ENCODE measurements at places on chromosomes 7 and 10.

DNA sequence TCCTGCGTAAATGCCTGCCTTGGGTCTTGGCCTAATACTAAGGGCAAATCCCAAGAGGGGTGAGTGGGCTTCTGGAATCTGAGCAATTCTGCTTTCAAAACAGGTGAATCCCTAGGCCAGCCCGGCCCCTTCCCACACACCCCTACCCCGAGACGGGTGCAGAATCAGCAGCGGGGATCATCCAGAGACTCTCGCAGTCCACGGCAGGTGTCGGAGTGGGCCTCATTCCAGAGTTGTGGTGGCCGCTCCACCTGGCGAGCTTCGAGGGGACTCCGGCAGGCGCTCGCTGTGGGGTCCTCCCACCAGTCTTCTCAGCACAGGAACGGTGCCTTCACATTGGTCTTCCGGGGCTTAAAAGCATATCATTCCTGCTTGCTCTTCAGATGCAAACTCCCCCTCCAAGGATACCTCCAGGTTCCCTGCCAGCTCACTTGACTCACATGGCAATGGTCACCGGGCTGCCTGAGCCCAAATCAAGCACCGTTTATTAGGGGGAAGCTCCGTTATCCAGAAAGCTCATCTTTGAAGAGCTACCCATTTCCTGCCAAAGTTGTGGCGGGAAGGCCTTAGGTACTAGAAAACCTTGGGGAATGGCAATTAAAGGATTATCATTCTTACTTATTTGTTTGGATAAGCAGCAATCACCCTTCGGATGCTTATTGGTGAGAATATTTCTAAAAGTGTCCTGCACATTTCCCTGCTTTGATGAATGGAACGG is 67.6 kb downstream of the PRKAG2 start:
- no peak for DNase-seq

DNA sequence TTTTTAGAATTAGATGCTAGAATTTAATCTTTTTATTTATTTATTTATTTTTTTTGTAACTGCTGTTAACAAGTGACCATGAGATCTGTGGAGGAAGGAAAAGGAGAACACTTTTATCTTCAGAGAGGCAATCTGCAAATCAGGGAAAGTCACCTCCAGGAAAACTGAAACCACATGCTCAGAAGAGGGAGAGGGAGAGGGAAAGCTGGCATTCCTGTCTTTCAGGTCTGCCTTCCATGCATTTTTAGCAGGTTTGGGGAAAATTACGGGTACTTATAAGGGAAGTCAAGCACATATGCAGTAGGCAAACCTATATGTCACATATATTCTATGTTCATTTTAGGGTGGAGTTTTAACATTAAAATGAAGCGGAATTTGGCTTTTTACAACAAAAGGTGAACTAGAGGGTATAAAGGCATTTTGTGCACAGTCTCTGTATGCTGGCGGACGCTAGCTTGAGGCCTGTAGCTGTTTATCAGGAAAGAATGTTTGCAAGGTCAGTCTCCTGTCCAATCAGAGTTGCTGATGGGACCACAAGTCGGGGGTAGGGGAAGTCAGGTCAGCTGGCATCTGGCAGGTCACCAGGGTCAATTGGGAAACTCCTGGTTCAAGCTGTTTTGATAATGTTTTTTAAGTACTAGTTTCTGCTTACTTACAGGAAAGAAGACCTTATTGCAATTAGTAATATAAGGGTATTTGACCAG is 333.5 kb downstream of the GPR158 start:
- DNase-seq: no peak

DNA sequence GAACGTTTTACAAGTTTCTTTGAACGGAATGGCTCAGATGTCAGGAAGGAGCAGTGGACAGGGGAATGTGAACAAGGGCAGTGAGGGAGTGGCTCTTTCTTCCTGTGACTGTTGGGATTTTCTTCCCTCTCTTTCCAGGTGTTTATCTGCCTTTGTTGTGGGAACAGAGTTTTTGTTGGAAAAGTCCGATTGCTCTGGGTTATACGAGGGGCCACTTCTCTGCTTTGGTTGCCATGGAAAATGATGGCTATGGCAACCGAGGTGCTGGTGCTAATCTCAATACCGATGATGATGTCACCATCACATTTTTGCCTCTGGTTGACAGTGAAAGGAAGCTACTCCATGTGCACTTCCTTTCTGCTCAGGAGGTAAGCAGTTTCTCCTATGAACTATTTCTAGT is 41.4 kb downstream of the ZRANB1 start:
- DNase-seq: no peak

DNA sequence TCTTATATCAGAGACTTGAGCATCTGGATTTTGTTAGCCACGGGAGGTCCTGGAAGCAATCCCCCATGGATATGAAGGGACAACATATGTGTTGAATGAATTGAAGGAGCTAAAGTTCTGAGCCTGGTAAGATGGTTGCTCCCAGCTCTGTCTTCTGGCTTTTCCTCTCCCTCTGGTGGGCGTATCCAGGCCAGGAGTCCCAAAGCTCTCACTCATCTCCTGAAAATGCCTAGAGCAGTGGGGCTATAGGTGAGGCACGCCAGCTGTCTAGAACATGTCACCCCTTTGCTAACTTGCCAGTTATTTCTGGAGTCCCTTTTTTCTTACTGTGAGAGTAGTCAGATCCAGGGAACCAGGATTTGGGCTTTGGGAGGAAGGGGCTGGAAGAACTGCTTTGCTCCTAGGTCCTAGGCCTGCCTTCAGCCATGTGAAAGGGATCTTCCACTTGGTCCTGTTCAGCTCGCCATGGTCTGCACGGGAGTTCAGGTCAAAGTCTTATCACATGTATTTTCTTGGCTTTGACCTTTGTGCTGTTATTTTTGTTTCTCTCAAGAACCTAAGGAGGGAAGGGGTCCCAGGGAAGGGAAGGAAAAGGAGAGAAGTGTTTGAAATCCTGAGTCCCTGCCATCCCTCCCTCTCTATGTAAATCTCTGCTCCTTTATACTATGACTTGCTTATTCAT is 73.6 kb downstream of the MINPP1 start:
- no peak for DNase-seq

DNA sequence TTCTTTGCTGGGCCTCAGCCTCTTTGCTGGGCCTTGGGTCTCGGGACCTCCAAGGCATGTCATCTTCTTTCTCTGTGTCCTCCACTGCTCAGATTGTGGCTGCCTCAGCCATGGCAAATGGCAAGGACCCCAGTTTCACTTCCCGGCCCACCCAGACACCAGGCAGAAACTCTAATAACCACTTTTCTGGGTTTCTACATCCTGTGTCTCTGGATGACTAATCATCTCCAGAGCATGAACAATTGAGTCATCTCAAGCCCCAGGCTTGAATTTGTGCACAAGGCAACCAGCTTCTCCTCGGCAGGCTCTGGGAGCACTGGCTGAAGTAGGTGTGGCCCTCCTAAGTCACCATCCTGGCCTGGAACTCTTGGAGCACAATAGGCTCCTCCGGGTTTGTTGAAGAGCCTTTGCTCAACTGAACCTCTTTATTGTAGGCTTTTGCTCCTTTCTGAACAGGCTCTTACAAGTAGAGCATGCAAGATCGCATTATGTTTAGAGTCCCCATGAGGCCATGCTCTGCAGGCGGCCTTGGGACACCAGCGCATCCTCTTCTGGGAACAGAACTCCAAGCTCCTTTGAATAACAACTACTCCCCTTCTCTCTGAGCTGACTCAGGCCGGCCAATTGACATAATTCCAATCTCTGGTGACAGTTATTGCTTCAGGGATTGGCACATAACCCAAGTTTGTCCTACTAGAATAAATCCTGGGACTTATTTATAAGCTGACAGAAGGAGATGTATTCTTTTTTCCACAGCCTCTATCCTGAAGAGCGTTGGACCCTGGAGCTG is 218.1 kb downstream of the WDR11 start:
- no peak for DNase-seq

- no peak for DNase-seq
Measured at GRCh38 chr7:24115661-24116060, 168.3 kb upstream of the NPY start.

DNA sequence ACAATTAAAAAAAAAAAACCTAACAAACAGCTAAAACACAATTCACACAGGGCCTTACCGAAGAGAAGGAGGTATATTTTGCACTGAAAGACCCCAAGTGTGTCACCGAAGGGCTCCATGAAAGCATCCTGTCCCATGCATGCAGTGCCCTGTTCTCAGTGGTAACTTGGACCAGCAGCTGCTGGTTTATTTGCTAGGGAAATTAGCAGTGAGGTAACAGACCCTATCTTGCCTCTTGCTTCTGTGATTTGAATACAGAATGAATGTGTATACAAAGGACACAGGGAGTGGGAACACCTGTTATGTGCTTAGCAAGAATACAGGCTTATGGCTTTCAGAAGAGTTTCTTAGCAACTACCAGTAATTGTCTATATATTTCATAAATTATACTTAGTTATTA is at the start of gene HEPACAM2:
Gene HEPACAM2 (minus strand): TSS at position 160 of the 400 bp plus-strand sequence.
- no peak for DNase-seq

GRCh38 chr7:125847692-125848091 is 918.1 kb upstream of the POT1 start:
- no peak for DNase-seq

GRCh38 chr10:12324530-12324929 is 24.8 kb upstream of the CAMK1D start:
- DNase-seq: no peak

DNA sequence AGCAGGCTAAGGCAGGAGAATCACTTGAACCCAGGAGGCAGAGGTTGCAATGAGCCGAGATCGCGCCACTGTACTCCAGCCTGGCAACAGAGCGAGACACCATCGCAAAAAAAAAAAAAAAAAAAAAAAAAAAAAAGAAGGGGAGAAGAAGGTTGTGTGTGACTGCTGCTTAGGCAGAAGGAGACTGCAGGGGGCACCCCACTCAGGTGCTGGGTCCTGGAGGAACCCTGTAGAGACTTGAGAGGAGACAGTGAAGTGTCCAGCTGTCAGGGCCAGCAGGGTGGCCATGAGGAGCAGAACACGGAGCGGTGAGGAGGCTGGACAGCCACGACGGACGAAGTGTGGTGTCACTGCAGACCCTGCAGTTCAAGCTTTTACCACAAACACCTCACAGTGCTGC is 99.0 kb upstream of the NMT2 start:
- no peak for DNase-seq

- DNase-seq: no peak
Measured at GRCh38 chr7:74454925-74455288, 1.2 kb downstream of the GTF2IRD1 start.

- DNase-seq: no peak
Measured at GRCh38 chr10:54372179-54372578, 428.9 kb downstream of the PCDH15 start.

GRCh38 chr7:43476896-43477295 is 106.0 kb upstream of the STK17A start:
- no peak for DNase-seq

GRCh38 chr10:13890233-13891127 is 303.7 kb downstream of the PRPF18 start:
- no peak for DNase-seq

DNA sequence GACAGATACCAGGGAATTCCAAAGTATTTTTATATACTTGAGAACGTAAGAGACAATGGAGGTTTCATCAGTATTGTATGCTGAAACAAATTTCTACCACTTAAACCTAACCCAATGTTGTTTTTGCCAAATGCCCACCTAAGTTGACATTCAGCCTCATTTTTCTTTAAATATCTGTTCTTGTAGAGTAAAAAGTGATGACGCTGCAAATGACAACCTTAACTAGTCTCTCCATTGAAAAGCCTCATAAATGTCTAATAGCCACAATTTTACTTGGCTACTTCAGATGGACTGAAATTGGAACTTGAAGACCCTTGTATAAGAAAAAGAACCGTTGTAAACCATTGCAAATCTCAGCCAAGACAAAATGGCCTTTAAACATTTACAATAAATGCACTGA is 176.9 kb downstream of the CRPPA start:
- no peak for DNase-seq

DNA sequence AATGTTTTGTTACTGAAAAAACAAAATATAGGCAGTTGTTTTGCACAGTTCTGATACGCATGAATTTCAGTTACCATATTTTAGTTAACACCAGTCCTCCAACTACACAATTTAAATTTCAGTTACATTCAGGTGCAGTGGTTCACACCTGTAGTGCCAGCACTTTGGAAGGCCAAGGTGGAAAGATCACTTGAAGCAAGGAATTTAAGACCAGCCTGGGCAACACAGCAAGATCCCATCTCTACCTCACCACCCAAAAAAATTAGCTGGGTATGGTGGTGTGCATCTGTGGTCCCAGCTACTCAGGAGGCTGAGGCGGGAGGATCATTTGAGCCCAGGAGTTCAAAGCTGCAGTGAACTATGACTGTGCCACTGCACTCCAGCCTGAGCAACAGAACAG is 45.3 kb downstream of the ABI1 start:
- DNase-seq: no peak

GRCh38 chr7:155084969-155085368 is 14.8 kb downstream of the HTR5A start:
- DNase-seq: no peak

GRCh38 chr7:112946350-112946749 is 140.3 kb downstream of the GPR85 start:
- DNase-seq: no peak

DNA sequence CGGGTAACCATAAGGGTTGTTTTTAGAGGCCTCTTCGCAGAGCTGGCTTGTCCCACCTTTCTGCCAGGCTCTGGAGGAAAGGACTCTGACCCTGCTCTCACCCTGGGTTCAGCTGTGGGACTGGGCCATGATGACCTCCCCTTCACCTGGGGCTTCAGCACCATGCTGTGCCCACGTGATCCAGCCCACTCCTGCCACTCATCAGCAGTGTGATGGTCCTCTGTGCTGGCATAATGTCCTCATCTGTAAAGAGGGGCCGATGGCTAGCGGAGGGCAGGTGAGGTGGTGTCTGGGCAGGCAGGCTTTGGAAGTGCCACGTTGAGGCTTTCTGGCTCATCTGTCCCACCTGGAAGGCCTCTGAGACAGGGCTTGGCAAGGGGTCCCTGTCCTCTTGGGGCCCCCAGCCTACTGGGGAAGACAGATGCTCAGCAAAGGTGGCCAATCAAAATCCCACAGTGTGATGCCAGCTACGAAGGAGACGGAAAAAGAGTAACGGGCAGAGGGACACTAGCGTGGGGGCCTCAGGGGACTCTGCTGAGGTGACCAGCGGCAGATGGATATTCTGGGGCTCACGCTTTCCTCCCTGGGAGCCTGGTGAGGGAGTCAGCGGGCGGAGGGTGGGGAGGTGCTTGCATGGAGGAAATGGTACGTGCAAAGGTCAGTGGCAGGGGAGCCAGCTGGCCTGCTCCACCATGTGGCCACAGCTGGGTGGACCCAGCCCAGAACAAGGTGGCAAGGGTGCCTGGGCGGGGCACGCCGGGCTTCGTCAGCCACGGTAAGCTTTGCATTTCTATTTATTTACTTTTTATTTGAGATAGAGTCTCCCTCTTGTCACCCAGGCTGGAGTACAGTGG is 5.4 kb downstream of the LRWD1 start:
- no peak for DNase-seq

GRCh38 chr7:149685455-149685854 is 87.9 kb downstream of the ZNF467 start:
- DNase-seq: no peak

- no peak for DNase-seq
Measured at GRCh38 chr10:92816091-92816531, 32.2 kb upstream of the EXOC6 start.

GRCh38 chr10:809671-810350 is 120.3 kb upstream of the DIP2C start:
- no peak for DNase-seq

GRCh38 chr10:103055105-103055504 is 137.0 kb downstream of the CNNM2 start:
- no peak for DNase-seq

GRCh38 chr7:86963599-86964230 is 95.7 kb downstream of the ELAPOR2 start:
- DNase-seq: no peak
